Hypothalamus (tissue), 51 donors: ENCODE measurements at places on chromosomes 7 and 10.

DNA sequence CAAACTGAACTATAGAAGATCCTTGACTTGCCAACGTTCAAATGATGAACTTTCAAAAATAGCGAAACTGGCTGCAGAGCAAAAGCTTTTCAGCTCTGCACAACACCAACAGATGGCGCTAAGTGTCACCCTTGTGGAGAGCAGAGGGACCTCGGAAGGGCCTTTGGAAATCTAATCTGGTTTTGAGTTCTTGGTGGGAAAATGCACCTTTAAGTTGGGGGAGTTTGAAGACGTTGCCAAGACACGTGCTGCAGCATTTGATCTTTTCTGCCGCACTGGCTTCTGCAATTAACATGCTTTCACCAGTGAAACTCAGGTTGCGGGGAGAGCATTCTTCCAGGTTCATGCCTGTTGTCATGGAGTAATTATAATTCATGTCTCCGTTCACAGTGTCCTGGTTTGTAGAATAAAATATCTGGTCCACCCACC, 26.3 kb upstream of the WDR11 start:
- peak; percentile 11 for DNase-seq

- no peak for DNase-seq
These were observed 56.9 kb upstream of the TNS3 start for GRCh38 chr7:47638679-47639315.

- DNase-seq, result no peak
These were observed 63.3 kb downstream of the MRC1 start for GRCh38 chr10:17872191-17873091.

- DNase-seq, result no peak
These were observed 32.8 kb upstream of the TMEM106B start for GRCh38 chr7:12178317-12178716.

- no peak for DNase-seq
These were observed 36.2 kb upstream of the PPIF start for GRCh38 chr10:79310911-79311573.

DNA sequence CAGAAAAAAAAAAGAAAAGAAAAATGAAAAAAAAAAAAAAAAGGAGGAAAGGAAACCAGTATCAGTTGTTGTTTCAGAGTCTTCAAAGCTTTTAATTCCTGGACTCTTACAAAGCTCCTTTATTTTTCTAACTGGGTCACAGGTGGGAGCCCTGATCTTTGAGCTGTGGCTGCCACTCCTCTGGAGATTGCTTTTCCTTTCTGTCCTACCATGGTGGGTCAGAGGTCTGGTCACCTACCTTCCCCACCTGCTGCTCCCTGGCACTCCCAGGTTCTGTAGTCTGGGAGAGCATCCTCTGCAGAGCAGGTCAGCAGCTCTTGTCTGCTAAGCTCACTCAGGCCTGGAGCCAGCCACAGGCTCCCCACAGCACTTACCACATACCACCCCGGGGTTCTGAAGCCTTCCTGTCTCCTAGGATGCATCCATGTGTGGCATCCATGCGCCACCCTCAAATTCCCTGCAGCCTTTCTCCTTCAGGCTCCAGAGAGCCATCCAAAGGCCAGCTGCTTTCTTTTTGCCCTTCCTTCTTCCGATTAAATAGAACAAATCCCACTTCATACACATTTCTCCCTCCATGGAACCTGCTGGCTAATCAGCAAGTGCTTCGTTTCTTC, 73.2 kb upstream of the TPK1 start:
- DNase-seq, result no peak

- DNase-seq, result no peak
These were observed 613 bp downstream of the MAPK8 start for GRCh38 chr10:48306870-48307710.

DNA sequence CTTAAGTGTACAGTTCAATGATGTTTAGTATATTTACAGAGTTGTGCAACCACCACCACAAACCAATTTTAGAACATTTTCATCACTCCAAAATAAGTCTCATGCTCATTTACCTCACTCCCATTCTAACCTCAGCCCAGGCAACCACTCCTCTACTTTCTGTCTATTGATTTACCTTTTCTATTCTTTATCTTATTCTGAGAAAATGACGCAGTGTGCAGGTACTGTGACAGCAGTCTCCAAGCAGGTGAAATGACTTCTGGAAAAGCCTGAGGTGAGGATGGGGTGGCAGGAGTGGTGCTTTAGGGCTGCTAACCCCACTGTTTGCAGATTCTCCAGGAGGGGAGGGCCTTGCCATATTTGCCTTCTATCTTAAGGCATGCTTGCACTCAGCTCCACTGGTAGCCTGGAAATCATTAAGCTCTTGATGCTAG, 39.5 kb downstream of the GARS1 start:
- DNase-seq, result no peak

GRCh38 chr10:16316733-16317390, 119.9 kb upstream of the PTER start:
- no peak for DNase-seq

- no peak for DNase-seq
These were observed 138.4 kb upstream of the IGFBP3 start for GRCh38 chr7:46059308-46060020.

GRCh38 chr10:130787821-130788220, 523.7 kb downstream of the TCERG1L start:
- no peak for DNase-seq

DNA sequence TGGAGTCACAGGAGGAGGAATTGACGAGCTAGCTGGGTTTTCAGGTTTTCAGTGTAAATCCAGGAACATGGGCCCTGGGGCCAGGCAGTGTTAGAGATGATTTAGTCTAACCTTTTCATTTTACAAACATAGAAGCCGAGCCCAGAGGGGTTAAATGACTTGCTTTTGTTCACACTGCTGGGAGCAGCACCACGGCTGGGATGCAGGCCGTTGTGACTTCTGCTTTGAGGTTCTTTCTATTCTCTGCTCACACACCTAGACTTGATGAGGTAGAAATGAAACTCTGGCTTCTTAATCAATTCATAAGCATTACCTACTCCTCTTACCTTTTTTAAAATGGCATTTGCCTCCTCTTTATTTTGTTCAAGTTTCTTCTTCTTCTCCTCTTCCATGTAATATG, 36.4 kb downstream of the CREB5 start:
- no peak for DNase-seq

DNA sequence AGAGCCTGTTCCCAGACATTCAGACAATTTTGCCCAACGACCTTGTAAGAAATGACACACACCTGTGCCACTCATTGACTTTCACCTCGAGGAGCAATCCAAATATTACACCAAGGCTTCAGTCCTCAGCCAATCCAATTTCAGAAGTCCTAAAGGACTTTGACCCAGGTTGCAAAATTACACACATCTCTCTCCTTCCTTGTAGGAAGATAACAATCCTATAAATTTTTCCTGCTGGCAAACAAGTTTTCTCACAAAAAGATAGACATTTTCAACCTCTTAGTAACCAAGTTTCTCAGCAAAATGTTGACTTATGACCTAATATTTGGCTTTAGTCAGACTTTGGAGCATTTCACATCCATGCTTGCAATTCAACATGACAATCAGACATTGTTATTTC, 745.0 kb downstream of the GRID1 start:
- DNase-seq, result no peak

GRCh38 chr7:84477786-84478478, 283.3 kb upstream of the SEMA3A start:
- DNase-seq, result no peak

DNA sequence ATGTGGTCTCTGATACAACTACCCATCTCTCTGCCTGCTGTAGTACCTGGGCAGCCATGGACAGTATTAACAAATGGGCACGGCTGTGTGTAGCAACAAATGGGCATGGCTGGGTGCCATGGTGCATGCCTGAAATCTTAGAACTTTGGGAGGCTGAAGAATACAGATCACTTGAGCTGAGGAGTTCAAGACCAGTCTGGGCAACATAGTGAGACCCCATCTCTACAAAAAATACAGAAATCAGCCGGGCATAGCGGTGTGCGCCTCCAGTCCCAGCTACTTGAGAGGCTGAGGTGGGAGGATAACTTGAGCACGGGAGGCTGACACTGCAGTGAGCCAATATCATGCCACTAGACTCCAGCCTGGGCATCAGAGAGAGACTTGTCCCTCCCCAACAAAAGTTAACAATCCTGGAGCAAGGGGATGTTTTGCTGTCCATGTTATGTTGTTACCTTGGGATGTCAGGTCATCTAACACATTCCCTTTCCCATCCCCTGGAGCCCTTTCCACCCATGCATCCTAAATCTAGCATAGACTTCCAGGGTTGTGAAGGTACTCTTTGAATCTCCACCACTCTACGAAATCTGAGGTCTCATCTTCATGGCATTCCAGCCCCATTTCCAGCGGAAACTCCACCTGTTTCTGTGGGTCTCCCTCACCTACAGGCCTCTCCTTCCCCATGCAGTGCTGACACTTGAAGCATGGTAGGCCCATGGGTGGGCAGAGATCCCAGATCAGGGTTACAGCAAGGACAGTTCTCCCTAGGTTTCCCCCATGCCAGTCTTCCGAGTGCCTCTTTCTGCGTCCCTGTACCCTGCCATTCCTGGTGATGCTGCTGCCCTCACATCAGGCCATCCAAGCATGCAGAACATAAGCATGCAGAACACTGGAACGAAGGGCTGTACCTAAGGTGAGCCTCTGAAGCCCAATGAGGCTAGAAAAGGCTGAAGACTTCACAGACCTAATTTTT, 13.1 kb downstream of the FXYD4 start:
- DNase-seq, result no peak

GRCh38 chr7:17230099-17230807, 68.2 kb upstream of the AHR start:
- no peak for DNase-seq

DNA sequence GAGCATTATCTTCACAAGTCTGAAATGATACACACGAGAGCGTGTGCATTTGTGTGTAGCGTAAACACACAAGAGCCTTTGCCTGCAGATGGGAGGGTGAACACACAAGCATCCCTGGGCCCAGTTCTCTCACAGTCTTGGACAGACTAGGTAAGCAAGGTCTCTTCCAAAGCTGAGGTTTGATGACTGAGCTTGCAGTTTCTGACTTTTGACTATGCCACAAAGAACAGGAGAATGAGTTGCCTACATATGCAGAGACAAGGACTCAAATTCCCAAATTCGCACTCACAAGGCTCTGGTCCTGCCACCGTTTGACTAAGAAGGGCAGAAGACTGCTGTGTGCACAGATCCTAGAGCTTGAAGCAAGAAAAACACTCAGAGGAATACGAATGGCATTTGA, 55.8 kb downstream of the FAM53B start:
- DNase-seq, result no peak

GRCh38 chr7:151141311-151141854, 26.1 kb downstream of the GBX1 start:
- no peak for DNase-seq

DNA sequence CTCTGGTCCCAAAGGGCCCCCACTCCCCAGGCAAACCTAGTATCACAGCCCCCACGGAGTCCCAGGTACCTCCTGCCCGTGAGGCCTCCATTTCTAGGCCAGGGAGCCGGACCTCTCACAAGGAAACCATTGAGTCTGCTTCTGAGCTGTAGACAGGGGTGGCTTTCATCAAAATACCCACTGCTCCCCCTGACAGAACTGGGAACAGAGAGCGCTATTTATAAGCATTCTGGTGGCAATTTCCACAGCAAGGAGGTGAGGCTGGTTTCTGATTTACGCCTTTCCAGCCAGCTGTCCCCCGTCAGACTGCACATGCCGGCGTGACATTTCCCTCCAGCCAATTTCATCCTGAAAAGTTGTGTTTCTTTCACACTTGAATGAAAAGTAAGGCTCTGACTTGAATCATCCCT, 407.5 kb upstream of the PRKCQ start:
- DNase-seq, result peak; percentile 65

- no peak for DNase-seq
These were observed 3.5 kb downstream of the ZP3 start for GRCh38 chr7:76428149-76428823.

GRCh38 chr10:86221442-86222335, 144.9 kb downstream of the GRID1 start:
- DNase-seq, result no peak

- no peak for DNase-seq
These were observed 9.8 kb downstream of the LARP4B start for GRCh38 chr10:921471-922414.

- no peak for DNase-seq
These were observed 10.2 kb downstream of the CYREN start for GRCh38 chr7:135160098-135160857.

GRCh38 chr7:82468435-82468834, 24.9 kb upstream of the CACNA2D1 start:
- DNase-seq, result no peak

DNA sequence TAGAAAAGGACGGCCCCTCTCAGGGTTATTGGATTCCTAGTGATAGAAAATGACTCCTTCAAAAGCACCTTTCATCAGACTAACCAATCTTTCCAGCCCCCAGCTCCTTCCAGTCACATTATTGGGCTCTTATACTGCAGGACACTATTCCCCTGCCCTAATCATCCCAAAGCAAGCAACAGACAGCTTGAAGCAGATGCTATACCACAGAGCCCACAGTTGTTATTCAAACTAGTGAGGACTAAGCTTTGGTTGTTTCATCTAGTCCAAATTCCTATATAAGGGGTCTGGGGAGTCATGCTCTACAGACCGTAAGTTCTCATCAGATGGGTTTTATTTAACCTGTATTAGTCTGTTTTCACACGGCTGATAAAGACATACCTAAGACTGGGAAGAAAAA, 24.5 kb downstream of the ZC3HAV1L start:
- no peak for DNase-seq

DNA sequence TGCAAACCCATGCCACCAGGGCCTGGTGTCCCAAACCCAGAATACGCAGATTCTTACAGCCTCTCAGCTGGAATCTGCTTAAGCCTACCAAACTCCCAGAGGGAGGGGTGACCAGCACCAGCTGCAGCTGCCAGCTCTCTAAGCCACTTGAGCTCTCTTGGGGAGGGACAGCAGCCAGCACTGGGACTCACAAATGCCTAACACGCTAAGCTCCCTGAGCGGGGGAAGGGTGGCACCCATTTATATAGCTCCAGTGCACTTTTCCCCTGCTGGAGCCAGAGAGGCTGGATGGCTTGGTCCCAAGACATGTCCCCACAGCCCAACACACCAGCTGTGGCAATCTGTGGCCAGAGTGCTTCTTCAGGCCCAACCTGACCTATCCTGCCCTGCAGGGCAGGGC, 326.8 kb upstream of the NRG3 start:
- DNase-seq, result no peak

DNA sequence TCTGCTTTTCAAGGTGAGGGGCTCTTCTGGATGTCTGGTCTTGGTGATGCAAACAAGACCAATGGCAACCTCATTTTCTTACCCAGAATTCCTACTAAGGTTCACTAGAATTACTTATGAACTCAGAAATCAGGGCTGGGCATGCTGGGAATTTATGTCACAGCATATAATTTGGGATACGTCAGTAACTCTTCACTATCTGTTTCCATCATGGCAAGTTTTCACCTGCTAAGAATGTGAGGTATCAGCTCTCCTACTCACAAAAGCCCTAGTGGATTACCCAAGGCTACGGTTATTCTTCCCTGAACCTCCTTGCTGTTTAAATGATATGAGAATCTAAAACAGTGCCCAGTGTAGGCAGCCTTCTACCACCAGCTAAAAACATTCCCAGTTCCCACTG, 53.1 kb downstream of the PNLIPRP2 start:
- DNase-seq, result no peak

GRCh38 chr10:5343561-5343960, 21.2 kb upstream of the UCN3 start:
- no peak for DNase-seq
